RCC 7860 (cell line): ENCODE measurements at places on chromosomes 2 and 18.

DNA sequence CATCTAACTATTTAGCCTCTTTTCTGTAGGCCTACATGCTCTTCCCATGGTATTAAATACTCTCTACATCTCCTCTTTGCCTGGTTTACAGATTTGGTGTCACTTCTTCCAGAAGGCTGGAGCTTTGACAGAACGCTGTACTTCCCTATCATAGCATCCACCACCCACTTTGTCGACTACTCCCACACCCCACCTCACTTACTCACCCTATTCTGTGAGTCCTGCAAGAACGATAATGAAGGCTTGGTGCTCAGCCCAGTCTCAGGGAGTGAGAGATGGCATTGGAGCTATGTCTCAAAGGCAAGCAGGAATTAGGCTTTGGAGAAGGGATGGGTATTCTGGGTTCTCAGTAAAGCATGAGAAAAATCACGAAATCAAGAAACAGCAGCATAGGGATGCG is 20.3 kb upstream of the KDM3A start:
- no peak for DNase-seq

DNA sequence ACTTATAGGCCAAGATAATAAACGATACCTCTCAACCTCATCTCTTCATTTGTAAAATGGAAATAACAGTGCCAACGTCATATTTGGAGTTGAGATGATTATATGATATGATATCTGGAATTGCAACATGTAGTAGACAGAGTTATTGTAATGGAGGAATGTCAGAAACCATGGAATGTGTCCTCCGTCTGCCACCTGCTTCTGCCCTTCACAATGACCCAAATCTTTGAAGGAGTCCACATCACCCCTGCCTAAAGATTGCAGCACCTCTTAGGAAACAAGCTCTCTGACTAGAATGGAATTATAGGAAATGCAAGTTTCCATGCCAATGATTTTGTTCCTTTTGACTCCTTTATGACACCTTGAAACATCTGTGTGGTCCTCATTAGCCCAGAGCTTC is 14.9 kb downstream of the NR4A2 start:
- DNase-seq, result no peak

- DNase-seq, result no peak
These were observed 182.8 kb upstream of the MEIS1 start for GRCh38 chr2:66252109-66252508.

DNA sequence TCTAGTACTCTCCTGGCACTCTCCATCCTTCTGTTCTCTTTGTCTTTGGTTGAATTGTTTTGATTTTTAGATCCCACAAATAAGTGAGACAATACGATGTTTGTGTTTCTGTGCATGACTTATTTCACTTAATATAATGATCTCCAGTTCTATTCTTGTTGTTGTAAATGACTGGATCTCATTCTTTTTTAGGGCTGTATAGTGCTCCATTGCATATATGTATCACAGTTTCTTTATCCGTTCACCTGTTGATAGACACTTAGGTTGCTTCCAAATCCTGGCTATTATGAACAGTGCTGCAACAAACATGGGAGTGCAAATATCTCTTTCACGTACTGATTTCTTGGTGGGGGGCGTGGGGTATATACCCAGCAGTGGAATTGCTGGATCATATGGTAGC is 245.0 kb downstream of the ADCYAP1 start:
- no peak for DNase-seq

- no peak for DNase-seq
These were observed 506.1 kb downstream of the PARD3B start for GRCh38 chr2:205051417-205051816.

DNA sequence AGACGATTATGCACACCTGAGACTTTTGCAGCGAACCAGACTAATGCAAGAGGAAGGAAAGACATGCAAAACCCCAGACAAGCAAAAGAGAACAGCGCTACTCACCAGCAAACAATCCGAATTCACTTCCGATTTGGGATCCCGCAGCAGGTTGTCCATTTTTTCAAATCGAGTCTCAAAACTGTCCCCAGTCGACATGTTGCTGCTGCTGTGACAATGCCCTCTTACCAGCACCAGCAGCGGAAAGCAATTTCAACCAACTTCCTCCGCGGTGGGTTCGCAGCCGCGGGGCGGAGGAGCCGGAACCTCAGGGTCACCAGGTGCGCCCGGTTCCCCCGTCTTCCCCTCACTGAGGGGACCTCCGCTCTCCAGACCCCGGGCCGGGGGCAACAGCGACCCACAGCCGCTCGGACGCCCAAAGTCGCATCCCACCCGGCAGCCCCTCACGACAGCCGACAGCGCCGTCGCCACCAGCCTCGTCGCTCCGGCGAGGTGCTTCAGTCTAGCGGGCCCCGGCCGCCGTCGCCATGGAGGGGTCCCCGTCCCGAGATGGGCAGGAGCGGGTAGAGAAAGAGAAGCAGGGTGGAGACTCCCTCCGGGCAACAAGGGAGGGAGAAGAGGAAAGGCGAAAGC is 784 bp downstream of the ROCK1 start:
- DNase-seq, result no peak

DNA sequence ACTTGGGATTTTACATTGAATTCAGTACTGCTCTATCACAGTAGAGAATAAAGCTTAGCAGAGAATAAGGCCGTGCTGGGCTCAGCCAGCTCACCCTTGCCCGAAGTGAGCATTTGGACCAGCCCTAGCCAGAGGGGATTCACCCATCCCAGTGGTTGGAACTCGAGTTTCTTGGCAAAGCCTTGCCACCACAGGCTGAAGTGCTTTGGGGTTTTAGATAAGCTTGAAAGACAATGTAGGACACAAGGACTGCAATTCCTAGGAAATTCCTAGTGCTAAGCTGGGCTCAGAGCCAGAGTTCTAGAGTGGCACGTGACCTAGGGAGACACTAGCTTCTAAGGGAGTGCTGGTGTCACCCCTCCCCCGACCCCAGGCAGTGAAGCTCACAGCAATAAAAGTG is 28.0 kb downstream of the SERPINB11 start:
- DNase-seq, result no peak

DNA sequence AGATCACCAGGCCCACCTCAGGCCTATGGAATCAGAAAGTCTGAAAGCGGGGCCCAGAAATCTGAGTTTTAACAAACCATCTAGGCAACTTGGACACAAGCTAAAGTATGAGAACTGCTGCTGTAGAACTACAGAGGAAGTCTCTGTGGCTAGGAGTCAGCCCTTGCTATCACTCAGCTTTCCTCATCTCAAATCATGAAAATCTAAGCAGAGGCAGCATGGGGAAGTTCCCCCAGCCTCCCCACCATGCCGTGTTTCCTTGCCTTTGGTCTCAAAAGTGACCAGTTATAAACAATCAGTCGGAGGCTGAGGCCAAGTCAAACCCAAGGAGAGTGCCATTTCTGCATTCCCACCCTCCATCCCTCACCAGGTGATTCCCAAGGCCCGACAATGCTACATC is 404.7 kb downstream of the BCL11A start:
- DNase-seq, result no peak

DNA sequence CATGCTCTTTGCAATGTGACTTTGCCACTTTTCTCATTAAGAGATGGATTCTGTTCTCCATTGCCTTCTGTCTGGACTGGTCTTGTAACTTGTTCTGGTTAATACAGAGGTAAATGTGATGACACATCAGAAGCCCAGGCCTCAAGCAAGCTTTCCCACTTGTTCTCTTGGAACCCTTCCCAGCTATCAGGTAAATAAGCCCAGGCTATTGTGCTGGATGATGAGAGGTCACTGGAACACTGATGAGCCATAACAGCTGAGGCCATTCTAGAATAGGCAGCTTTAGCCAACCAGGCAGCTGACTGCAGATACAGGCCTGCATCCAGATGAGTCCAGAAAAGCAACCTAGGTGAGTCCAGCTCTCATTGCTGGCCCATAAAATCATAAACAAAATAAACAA is 1007.0 kb upstream of the ACVR2A start:
- DNase-seq, result no peak
